ENCODE measurements at places on chromosomes 5 and 9.

- no peak for DNase-seq
Measured at GRCh38 chr9:122127396-122127798, 32.2 kb downstream of the NDUFA8 start.

GRCh38 chr5:18740301-18740700 is 1106.0 kb downstream of the TAF11L14 start:
- DNase-seq = no peak

- no peak for DNase-seq
Measured at GRCh38 chr5:138082033-138082432, 1.8 kb upstream of the WNT8A start.

- peak; percentile 13 for DNase-seq
Measured at GRCh38 chr5:157816682-157817386, 42.1 kb downstream of the CLINT1 start.

DNA sequence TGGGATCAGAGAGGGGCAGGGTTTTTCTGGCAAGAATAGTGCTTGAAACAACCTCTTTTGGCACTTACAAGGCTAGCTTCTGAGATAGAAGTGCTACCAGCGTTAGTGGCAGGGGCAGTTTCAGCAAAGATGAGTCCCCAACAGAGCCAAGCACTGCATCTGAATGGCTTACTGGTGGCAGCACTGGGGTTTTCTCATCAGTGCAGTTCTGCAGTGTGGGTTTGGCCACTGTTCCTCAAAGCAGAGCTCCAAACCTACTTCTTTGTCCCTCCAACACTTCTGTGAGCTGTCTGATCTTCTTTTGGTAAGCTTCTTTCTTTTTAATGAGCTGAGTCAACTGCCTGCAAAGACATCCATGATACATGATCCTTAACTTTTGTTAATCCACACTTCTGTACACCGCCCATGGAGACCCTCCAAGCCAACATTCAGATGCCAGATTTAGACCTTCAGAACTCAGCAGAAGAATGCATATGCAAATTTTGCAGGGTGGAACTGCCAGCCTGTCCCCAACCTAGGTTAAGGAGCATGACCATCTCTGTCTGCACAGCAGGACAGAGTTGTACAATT is 29.9 kb upstream of the FSTL4 start:
- DNase-seq = no peak

- DNase-seq = peak; percentile 82
Measured at GRCh38 chr5:173201636-173202265, 33.3 kb downstream of the NKX2-5 start.

DNA sequence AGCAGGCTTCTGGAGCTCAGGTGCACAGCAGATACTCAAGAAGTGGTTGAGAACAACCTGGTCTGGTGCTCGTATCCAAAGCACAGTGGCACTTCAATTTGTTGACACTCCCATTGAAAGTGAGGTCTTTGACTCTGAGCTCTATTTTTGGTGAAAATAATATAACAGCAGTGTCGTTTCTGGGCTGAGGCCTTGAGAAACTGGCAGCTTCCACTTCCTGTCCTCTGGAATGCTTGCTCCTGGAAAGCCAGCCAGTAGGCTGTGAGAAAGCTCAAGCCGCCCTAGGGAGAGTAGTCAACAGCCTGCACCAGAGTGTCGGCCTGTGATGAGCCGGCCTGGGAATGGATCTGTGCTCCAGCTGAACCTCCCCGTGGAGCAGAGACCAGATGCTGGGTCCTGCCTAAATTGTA is 6.8 kb upstream of the SUSD3 start:
- DNase-seq = peak; percentile 31

DNA sequence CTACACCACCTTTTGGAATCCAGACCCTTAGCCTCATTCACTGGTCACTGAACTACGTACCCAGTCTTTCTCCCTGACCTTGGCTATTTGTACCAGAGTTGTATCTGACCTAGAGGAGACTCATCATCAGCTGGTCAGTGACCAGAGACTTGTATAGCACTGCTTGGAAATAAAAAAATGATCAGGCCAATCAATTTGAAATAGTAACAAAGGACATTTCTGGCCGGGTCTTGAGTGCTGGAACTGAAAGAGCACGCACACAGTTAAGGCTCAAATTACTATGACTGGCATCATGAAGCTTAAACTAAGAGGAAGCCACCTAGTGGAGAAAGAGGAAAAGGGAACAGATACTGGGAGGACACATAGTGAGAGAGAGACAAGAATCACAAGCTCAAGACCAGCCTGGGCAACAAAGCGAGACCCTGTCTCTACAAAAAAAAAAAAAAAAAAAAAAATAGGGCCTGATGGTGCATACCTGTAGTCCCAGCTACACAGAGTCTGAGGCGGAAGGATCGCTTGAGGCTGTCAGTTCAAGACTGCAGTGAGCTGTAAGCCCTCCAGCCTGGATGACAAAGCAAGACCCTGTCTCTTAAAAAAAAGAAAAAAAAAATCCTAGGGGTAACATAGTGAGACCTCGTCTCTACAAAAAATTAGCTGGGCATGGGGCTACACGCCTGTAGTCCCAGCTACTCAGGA is 12.8 kb upstream of the SRP19 start:
- DNase-seq = peak; percentile 70

DNA sequence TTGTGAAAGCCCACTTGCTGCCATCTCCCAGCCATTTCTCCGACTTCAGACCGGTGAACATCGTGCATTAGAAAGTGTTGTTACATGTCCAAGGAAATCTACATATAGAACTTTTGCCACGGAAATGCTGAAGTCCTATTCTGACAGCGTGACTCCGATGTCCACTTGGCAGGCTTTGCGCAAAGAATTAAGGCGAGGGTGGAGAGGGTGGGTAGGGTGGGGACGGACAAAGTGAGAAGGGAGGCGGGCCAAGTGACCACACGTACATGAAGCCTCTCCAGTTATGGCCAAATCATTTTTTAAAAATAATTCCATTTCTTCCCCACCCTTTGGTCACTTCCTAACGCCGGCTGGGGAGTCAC is 460 bp upstream of the ACO1 start:
- DNase-seq = no peak

DNA sequence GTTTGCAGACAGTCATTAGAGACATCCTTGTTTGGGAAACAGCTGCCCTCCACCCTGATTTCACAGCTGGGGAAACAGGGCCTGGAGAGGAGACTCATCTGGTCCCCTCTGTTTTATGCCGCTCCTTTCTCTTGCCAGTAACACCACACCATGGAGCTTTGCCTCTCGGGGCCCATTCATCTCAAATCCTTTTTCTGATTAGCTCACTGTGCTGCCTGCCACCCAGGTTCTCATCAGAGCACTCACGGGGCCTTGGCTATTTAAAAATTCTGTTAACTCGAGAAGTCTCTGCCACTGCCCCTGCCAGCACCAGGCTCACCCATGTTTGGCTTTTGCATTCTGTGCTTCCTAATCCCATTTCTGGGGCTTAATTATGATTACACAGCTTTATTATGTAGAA is 36.8 kb upstream of the C5orf58 start:
- DNase-seq = no peak

GRCh38 chr5:81417052-81417451 is 23.1 kb upstream of the ACOT12 start:
- peak; percentile 41 for DNase-seq

DNA sequence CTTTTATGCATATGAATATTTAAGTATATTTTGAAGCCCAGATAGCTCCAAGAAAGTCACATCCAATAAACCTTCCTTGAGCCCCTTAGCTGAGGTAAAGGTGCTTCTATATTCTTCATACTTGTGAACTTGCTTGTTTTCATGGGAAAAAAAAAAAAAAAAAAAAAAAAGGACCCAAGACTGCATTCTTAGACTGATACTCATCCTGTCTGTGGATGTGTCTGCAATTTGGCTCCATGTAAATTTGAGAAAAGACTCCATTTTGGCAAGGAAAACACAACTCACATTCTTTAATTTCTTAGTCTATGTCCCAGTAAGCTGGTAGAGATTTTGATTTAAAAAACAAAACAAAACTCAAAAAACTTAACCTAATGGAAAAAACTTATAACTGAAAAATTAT is 238.3 kb downstream of the FBXL17 start:
- DNase-seq = peak; percentile 70

DNA sequence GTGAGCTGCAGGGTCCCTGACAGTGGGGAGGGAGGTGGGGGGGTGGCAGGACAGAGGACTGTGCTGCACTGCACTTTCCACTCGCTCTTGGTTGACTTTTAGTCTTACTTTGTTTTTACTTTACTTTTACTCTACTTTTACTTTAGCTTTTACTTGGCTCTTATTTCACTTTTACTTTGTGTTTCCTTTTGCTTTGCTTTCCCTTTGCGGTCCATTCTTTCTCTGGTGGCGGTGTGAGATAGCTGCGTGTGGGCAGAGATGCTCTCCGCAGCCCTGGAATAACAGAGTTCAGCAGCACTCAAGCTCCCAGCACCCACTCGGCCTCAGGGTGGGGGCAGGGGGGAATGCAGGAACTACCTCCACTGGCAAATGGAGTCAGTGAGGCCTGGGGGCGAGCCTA is 4.7 kb downstream of the AK8 start:
- DNase-seq = no peak

GRCh38 chr9:130304116-130304515 is 38.6 kb downstream of the HMCN2 start:
- no peak for DNase-seq

- DNase-seq = no peak
Measured at GRCh38 chr5:110727025-110727314, 499 bp upstream of the TMEM232 start.

- no peak for DNase-seq
Measured at GRCh38 chr5:131514316-131515283, 120.4 kb downstream of the RAPGEF6 start.

GRCh38 chr5:5755888-5756287 is 333.4 kb downstream of the ICE1 start:
- DNase-seq = no peak

GRCh38 chr9:36136894-36137391 is 410 bp downstream of the GLIPR2 start:
- peak; percentile 58 for DNase-seq

DNA sequence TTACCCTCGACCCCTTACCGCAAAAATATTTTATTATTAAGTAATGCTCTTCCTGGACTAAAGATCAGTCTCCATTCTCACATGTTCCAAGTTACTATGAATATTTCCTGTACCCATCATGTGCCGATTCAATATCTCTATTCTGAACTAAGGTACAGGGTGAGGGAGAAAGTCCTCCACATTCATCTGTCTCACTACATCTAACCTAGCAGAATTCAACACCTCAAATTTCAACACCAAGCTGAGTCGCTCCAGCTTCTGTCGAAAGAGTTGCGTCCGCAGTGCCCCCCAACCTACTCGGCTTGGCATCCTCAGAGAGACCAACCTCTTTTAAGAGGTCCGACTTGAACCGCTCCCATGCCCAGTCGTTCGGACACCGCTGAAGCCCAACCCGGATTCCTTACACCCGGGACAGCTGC is 1.0 kb downstream of the CERT1 start:
- no peak for DNase-seq

DNA sequence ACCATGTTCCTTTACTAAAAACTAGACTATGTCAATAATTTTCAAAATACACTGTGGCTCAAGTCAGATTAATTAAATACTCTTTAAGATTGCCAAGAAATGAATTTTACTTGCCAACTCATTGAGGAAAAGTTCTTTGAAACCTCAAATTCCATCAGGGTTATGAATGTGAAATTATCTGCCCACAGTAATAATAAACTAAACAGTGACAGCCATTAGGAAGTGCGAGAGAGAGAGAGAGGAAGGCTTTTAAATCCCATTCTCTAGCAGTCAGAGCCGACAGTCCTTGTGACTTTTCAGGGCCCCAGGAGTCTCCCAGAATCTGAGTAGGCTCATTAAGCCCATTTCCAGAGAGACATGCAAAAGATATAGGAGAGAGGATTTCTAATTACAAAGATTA is 236.1 kb downstream of the MARCHF11 start:
- peak; percentile 2 for DNase-seq

DNA sequence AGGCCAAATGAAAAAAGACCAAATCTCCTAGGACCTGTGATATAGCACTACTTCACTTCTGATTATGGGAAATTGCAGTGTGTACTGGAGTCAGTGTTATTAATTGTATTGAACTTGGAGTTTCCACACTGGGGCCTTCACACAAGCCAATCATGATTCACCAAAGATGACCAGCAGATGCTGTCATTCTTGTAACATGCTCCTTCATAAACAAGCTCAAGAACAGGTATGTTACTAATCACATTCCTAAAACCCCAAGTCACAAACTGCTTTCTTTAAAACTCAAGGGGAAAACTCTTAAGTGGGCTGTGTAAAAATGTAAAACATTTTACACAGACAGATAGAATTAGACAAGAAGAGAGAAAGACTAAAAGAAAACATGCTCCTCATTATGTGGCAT is 5.6 kb downstream of the KLHL3 start:
- DNase-seq = peak; percentile 53

DNA sequence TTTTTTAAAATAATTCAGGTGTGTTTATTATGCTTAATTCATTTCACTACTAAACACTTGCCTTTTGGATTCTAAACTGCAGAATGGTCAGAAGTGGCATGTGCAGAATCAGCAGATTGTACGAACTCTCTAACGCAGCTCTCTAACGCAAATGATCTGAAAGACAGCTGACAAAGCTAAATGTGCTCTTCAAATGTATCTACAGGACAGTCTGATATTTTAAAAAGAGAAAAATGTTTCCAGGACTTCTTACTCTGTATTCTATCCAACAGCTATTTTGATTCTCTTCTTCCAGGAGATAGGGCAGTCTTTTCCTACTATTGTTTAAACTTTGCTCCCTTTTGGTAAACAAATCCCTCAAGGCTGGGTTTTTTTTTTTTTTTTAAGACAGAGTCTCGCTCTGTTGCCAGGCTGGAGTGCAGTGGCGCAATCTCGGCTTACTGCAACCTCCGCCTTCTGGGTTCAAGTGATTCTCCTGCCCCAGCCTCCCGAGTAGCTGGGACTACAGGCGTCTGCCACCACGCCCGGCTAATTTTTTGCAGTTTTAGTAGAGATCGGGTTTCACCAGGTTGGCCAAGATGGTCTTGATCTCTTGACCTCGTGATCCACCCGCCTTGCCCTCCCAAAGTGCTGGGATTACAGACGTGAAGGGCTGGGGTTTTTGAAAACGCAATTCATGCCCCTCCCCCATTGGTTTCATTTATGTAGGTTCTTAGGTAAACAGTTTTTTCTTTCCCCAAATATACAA is 1.2 kb downstream of the NMRK1 start:
- no peak for DNase-seq

DNA sequence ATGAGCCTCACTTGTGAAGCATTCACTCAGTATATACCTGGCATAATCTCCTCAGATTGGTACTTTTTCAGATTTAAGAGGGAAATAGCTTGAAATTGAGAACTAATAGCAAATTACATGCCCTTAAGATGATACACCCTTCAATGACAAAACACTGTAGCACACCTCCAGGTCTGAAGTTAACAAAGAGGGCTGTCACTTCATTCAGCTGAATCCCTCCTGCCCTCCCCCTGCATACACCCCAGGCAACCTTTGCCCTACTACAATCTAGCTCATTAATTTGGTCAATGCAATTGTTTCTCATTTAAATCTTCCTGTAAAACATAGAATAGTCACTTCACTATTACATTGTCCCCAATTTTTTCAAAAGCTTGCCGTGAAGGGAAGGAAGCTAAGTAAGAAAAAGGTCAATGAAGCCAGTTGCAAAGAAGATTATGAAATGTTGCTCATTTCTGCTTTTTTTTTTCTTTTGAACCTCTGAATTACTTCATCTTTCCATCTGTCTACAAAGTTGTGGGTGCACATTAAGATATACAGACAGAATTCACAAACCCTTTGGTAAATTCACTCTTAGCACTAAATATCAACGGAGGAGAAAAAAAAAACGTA is 294.8 kb upstream of the PTGER4 start:
- DNase-seq = no peak

- DNase-seq = no peak
Measured at GRCh38 chr9:116420993-116421538, 266.0 kb upstream of the TRIM32 start.

GRCh38 chr5:57862942-57863341 is 380.3 kb upstream of the ACTBL2 start:
- DNase-seq = no peak
